ENCODE measurements at places on chromosomes 16 and 17.

DNA sequence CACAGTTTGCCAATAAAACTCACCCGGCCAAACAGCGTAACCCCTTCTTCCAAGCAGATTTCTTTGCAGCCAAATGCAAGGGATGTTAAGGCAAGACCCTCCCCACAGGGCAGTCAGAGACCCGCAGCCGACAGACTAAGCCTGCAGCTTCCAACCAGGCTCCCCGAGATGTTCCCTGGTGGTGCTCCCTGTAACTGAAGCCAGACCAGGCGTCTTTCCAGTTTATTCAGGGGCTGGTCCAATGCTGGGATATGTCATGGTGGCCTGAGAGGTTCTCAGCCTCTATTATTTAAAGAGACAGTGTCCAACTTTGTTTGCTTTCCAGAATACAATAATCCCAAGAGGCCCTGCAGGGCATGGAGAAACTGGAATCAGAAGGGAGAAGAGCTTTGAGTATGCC, at the start of gene PMP22:
PMP22 (minus strand) TSS at position 196 of the 400 bp plus-strand sequence. CDS start 4,599 bp downstream, outside the sequence.
- no peak for DNase-seq

GRCh38 chr17:19714542-19715411, 1.6 kb downstream of the SLC47A2 start:
- no peak for DNase-seq

DNA sequence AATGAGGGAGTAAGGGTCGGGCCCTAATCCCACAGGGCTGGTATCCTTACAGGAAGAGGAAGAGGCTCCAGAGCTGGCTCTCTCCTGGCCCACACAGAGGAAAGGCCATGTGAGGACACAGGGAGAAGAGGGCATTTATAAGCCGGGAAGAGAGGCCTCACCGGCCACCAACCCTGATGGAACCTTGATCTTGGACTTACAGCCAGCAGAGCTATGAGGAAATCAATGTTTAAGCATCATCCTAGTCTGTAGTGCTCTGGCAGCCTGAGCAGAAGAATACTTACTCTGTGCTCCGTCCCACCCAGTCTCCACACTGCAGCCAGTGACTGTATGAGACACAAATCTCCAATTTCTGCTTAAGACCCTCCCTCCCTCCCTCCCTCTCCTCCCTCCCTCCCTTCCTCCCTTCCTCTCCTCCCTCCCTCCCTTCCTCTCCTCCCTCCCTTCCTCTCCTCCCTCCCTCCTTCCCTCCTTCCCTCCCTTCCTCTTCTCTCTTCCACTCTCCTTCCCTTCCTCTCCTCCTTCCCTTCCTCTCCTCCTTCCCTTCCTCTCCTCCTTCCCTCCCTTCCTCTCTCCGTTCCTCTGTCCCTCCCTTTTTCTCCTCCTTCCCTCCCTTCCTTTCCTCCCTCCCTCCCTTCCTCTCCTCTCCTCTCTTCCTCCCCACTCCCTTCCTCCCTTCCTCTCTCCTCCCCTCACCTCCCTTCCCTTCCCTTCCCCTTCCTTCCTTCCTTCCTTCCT, 8.9 kb upstream of the TMEM220 start:
- no peak for DNase-seq

- DNase-seq: no peak
Observed at GRCh38 chr16:9195287-9195686, 103.8 kb downstream of the HAPSTR1 start.

- no peak for DNase-seq
Observed at GRCh38 chr17:51876986-51877385, 281.5 kb downstream of the CA10 start.

- DNase-seq: no peak
Observed at GRCh38 chr16:11896486-11897176, 19.1 kb downstream of the GSPT1 start.

GRCh38 chr16:25187491-25187795, 29.3 kb upstream of the AQP8 start:
- no peak for DNase-seq

DNA sequence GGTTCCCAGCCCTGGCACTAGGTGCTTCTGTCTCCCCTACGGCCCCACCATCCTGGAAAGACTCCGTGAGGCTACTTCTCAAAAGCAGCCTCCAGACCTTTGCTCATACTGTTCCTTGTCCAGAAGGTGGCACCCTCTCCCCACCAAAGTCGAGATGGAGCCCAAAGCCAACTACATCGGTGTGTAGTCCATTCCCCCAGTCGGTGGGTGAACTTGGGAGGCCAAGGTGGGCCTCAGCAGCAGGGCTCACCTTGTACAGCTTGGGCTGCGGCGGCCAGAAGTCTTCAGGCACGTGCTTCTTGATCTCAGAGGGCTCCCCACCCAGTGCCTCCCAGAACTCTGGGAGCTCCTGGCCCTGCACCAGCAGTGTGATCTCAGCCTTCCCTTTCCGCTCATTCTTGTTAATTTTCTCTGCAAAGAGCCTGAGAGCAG, 10.2 kb downstream of the FLII start:
- peak; percentile 86 for DNase-seq

- DNase-seq: no peak
Observed at GRCh38 chr16:47309581-47310312, 151.1 kb downstream of the ITFG1 start.

DNA sequence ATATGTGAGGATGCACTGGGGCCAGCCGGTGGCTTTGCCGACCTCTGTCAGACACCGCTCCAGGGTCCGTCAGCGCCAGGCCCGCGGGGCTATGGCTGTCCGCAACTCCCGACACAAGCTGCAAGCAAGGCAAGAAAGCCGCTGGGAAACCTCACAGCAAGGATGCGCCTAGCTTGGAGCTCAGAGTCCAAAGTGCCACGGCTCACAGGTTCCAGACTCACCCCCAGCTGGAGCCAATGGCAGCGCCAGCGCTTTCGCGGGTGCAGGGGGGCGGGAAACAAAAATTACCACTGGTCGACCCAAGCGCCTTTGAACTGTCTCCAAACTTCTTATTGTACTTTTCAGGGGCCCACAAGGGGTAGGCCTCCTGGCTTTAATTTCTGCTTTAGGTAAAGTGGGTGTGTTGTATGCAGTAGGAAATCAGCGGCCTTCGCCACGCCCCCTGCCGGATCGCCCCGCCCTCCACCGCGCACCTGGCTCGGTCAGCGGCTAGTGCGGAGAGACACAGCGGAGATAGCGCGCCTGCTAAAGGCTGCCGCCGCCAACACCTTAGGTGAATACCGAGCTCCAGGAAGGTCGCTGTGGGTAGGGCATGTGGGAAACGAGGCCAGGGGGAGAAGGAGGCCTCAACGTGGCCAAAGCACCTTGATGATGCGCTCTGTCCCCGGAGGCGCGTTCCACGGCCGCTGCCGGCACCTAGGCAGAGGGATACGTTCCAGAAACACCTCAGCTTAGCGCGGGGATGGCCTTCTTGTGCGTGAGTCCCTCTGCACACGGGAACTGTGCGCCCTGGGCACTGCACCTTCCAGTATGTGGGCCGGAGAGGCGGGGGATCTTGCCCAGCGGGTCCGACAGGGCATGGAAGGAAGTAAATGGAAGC, 61.0 kb upstream of the RBL2 start:
- DNase-seq: no peak

- DNase-seq: no peak
Observed at GRCh38 chr17:27536781-27537180, 80.5 kb downstream of the KSR1 start.

DNA sequence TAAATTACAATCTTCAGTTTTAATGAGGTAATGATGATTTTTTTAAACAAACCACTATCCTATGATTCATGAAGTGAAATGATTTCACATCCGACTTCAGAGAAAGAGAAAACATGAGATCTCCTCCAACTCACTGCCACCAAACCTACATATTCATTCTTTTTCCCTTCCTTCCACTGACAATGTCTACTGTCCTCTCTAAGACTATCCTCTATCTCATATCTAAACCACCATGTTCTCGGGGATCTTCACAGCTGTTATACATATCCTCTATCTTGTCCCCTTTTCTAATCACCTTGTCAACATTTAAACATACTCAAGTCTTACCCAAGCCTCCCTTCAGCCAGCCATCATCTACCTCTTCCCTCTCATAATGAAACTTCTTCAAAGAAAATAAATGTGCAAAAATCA, 53.5 kb downstream of the SMURF2 start:
- DNase-seq: no peak

- no peak for DNase-seq
Observed at GRCh38 chr16:937723-938122, 33.1 kb downstream of the LMF1 start.

DNA sequence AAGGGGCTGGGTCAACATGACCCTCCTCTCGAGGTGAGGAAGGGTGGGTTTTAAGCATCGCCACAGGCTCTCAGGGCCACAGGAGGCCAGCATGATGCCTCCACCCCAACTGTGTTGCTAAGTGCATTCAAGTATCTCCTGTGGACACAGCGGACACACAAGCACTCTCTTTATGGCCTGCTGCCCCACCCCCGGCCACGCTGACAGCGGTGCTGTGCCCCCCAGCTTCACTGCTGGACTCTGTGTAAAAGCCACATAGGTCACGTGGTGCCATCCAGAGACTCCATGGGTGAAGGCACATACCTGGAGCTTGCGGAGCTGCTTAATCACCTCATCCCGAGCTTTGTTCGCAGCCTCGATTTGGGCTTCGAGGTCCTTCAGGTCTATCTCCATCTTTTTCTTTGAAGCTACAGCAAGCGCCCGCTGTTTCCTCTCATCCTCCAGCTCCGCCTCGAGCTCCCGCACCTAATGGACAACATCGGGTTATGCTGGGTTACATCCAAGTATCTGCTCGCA, 51.5 kb downstream of the NDEL1 start:
- DNase-seq: no peak

GRCh38 chr17:60851181-60851580, 173.5 kb downstream of the BCAS3 start:
- no peak for DNase-seq

- no peak for DNase-seq
Observed at GRCh38 chr16:3431779-3432219, 11.5 kb downstream of the ZNF597 start.

- no peak for DNase-seq
Observed at GRCh38 chr17:37500378-37500777, 10.7 kb downstream of the DUSP14 start.

GRCh38 chr16:15526731-15527130, 92.3 kb downstream of the BMERB1 start:
- DNase-seq: no peak

DNA sequence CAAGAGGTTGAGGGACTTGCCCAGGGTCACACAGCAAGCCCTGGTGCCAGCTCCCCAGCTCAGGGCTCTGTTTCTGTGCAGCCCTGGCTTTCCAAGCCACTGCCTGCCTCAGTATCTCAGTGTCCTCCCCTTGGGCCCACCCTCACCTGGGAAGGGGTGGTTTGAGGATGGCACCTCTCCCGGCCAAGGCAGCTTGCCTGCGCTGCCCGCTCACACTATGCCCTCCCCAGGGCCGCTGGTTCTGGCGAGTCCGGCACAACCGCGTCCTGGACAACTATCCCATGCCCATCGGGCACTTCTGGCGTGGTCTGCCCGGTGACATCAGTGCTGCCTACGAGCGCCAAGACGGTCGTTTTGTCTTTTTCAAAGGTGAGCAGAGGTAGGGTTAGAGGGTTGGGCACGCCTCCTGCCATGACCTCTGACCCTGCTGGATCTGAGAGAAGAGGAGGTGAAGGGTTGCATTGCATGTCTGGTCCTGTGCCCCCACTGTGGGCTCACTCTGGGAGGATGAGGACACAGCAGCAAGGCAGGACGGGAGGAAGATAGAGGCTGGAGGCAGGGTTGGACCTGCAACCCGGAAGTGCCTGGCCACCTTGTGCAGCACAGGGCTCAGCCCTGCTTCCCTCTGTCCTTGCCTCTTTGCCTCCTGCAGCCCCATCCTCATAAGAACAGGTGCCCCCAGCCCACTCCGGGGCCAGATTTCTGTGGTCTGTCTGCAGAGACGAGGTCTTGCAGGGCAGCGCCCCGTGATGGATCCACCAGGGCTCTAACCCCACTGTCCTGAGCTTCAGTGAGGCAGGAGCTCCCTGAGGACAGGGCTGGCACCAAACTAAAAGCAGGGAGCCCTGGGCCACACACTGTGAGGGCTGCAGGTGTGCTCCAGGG, 16.7 kb downstream of the MMP15 start:
- no peak for DNase-seq

- DNase-seq: no peak
Observed at GRCh38 chr16:23410176-23410575, 42.8 kb downstream of the COG7 start.

GRCh38 chr16:56763291-56763916, 33.5 kb downstream of the NUP93 start:
- DNase-seq: no peak

GRCh38 chr16:23900480-23901177, 64.8 kb downstream of the PRKCB start:
- DNase-seq: no peak

DNA sequence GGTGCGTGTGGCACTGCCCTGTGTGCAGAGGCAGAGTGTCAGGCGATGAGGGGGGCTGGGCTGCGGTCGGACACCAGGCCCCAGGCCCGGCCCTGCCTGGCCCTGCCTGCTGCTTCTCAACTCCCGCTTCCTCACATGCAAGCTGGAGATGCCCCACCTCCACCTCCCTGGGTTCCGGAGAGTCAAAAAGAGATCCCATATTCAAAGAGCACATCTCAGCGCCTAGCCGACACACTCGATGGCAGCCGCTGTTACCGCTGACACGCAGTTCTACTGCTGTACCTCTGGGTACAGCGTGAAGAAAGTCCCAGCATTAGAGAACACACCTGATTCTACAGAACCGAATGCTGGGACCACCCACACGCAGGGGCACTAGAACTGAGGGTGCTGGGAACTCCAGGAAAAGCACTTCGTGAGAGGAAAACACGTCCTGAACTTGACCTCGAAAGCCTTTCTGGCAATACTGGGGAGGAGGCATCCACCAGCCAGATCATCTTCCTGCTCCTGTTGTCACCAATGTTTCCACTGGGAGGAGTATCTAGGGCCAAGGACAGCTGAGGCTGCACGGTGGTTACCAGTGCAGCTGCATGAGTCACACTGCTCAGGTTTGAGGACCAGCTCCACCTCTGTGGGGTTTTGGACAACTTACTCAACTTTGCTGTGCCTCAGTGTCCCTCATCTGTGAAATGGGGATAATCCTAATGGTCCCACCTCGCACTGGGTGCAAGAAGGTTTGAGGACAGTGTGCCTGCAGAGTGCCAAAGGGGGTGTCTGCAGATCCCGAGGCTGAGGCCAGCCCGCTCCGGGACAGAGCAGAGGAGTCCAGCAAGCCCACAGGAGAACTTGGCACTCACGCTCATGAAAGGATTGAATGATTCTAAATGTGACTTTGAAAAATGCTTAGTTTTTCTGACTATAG, 100.4 kb upstream of the DNAH17 start:
- no peak for DNase-seq

DNA sequence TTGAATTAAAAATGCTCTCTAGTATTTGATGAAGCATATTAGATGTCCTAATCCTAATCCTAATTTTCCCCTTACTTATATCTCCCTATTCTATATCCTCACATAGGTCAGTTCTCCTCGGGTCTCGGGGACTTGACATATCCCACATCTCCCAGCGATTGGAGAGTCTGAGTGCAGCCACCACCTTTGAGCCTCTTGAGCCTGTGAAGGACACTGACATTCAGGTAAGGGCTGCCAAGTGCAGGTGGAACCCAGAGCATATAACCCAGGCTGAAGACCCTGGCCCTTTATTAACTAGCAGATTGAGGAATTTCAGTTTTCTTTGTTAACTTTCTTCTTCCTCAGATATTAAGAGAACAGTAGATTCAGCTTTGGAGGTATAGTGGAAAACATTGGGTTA, 28.5 kb downstream of the NUP93 start:
- no peak for DNase-seq

- DNase-seq: no peak
Observed at GRCh38 chr16:66525396-66526180, 24.3 kb downstream of the TK2 start.

- no peak for DNase-seq
Observed at GRCh38 chr17:45997624-45998023, 1.4 kb upstream of the STH start.

Data from HEK293T (cell line).